Cardiac muscle cell (in vitro differentiated cells and primary cell): ENCODE measurements at places on chromosomes 3 and 15. TPM values are rescaled to one million over a fixed set of nuclear protein-coding genes. Genes with fewer than 3 reads are reported as not detected.

GRCh38 chr15:98942431-98942830, 65.2 kb downstream of the PGPEP1L start:
- no peak for DNase-seq

DNA sequence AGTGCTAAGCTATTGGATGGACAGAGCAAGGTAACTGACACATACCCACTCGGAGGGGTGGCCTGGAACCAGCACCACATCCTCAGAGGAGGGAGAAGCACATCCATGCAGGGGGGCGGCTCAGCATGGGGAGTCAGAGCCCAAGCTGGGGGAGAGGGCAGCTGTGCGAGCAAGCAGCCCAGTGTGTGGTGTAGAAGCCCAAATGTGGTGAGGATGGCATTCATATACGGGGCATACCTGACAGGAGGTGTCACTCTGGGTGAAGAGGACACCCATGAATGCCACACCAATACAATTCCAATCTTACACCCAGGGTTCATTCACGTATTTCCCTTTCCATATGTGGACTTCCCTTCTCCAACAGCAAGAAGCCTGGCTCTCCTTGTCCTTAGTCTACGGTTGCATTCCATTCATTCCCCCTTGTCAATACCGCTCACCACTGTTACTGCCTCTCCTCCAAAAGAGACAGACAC, 58.7 kb upstream of the ACAN start:
- peak; percentile 60 for DNase-seq

GRCh38 chr15:74635228-74635627, 19.6 kb downstream of the CLK3 start:
- DNase-seq: peak; percentile 68

DNA sequence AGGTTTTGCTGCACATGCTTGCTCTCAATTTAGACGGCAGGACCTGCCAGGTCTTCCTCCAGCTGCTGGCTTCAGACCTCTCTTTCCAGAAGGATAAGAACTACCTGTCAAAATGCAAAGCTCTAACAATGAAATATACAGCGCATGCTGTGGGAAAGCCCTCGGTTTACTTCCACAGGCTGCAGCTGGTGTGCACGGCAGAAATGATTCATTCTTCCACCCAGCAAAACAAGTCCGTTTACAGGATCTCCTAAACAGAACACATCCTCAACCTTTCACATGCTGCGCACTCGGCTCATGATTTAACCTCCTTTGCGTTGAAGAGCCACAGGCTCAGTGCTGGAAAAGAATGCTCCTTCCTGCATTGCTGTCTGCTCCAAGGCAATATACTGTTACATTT, 92.4 kb upstream of the WNT5A start:
- DNase-seq: no peak

DNA sequence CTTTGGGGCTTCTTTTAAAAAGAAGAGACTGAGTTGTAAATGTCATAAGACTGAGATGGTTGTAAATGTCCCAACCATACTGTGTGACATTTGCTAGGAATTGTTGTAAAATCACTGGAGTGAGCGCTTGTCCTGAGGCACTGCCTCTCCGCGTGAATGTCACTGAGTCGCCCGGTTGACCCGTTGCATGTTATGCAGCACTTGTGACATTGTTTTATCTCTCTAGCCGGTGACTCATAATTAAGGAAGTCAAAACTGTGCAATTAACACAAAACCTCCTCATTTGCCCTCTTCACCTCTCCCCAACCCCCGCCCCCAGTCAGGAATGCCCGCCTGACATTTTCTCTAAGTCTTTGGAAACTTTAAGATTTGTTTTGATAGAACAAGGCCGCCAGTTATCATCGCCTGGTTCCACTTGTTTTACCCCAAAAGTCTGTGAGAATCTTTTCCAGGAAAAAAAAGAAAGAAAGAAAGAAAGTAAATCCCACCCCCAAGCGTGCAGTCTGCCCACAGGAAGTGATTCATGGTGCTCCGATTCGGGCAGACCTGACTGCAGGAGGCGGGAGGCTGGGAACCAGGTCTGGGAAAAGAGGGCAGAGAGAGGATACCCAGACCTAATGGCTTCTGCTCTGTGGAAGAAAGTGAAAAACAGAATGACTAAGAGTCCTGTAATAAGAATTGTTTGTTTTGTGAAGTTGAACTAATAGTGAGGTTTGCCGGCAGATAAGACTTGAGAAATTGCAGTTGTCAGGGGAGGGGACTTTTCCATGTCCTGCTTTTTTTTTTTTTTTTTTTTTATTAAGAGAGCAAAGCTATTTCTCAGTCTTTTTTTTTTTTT, 84.8 kb downstream of the SMAD3 start:
- DNase-seq: no peak

GRCh38 chr3:13163848-13164382, 90.7 kb upstream of the IQSEC1 start:
- DNase-seq: no peak

- no peak for DNase-seq
Measured at GRCh38 chr3:141901914-141902313, 25.5 kb downstream of the ATP1B3 start.

DNA sequence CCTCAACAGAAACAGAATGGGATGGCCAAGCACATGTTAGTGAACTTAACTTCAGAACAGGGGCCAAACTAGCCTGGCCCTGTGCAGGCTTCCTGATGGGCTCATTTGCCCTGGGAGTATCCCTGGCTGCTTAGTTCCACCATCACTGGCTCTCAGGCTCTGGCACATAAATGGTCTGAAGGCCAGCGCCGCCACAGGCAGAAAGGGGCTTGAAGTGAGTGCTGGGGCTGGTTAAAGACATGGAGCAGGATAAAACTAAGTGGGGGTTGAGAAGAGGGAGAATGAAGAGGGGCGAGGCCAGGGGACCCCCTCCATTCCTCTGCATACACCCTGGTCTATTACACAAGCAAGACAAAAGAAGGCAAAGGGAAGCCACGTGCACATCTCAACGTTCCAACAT, 12.2 kb downstream of the SLCO2A1 start:
- DNase-seq: no peak

DNA sequence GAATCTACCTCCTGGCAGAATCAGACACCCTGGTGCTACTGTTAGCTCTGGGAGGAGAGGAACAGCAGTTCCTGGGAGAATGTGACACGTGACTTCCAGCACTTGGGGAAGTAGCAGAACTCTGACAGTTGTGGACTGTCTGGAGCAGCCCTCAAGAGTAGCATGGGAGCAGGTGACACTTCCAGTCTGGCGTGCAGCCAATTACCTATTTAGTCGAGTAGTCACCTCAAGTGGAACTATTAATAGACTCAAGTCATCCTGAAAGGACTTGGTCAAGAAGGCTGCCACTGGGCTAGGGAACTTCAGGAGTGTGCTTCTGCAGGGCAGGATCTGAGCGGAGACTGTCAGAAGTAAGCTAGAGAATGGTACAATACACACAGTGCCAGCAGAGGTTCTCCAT, 62.3 kb downstream of the MTHFS start:
- peak; percentile 96 for DNase-seq

DNA sequence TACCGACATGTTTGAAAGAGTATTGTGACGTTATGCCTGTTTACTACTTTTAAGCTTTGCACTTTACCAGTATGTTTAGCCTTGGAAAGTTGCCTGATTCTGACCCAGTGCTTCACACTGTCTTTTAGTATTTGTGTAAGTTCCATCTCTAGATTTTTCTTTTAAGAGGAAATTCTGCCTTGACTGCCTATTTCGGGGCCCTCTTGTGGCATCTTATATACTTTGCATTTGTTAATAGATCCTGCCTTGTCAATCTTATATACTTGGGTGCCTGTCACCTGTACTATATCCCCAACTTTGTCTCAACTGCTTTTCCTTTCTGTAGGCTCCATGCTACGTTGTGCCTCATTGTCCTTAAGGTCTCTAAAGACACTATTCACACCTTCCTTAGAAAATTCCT, 244.6 kb downstream of the STXBP5L start:
- DNase-seq: no peak

DNA sequence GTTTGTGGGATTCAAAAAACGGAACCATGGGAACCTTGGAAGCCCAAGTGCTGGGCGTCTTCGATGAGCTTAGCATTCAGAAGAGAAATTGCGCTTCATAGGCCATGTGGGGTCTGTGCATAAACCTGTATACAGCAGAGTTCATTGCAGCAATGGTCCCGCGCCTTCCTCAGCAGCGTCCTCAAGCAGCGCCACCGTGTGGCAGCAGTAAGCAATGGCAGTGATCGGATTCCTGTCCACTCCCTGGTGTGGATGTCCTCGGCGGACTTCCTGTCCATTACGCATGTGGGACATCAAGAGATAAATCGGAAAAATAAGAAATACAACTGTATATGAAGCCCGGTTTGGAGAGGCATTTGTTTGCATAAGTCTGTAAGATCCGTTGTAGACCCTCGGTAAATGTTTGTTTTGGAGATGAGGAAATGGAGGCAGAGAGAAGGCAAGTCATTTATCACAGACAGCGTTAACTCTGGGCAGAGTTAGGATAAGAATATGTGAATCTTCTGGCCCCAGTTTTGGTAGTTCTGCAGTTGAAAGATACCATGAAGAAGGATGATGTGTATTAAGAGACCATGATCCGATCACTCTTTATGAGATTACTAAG, 57.7 kb downstream of the CNTN4 start:
- peak; percentile 2 for DNase-seq

DNA sequence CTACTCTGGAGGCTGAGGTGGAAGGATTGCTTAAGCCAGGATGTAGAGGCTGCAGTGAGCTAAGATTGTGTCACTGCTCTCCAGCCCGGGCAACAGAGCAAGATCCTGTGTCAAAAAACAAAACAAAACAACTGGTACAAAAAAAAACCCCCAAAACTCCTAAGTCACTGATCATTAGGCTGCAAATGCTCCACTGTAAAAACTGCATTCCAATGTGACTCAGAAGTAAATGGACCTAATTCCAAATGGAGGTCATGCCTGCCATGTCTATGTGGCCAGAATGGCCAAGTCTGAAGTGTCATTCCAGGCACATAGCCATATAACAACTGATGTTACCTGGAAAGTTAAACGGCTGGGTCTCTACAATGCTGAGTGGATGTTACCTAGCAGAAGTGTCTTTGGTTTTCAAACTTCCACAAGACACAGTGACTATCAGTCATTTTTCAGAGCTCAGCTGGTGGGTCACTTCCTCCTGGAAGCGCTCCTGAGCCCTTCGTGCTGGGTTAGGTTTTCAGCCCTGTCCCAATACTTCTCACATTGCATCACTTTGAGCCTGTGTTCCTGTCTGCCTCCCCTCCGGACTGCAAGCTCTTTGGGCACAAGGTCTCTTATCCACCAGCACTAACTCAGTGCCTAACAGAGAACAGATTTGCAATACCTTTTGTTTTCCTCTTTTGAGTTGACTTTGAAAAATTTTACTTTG, 10.6 kb downstream of the FSTL1 start:
- no peak for DNase-seq

GRCh38 chr15:68289057-68289456, 11.5 kb downstream of the FEM1B start:
- DNase-seq: no peak

- DNase-seq: no peak
Measured at GRCh38 chr3:150222691-150223489, 185.2 kb upstream of the TSC22D2 start.

GRCh38 chr3:17755836-17756235, 13.4 kb upstream of the TBC1D5 start:
- no peak for DNase-seq

LYZL4 gene
- 4.3 and 5.4 TPM in 2 replicates for total RNA-seq

LMLN gene
- 3.9 and 7.7 TPM in 2 replicates for total RNA-seq

EOMES gene
- 0.11 TPM in 1 of 2 replicates, not detected in the other for total RNA-seq

TMEM207 gene
- not detected in 2 replicates for total RNA-seq

AMOTL2 gene
- total RNA-seq: 64.2 and 103 TPM in 2 replicates

ITIH3 gene
- total RNA-seq: 0.06 TPM in 1 of 2 replicates, not detected in the other

ZIC1 gene
- total RNA-seq: not detected in 2 replicates

WDR73 gene
- total RNA-seq: 25.0 and 31.8 TPM in 2 replicates
